ENCODE measurements at places on chromosomes 4 and X.

DNA sequence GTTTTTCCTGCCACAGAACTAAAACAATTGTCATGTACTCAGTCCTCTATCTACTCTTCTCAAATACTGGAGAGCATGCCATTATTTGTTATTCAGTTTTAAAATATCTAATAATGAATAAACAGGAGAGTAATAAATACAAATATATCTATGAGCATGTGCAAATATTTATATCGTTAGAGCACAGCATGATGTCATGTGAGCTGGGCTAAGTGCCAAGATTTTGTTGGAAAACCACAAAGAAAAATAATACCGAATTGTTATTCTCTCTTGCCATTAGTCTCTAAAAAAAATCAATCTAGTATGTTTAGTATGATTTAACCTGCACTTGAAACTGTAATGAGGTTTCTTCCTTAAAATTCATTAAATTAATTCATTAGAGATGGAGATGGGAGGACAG is 97.3 kb downstream of the DDX60 start:
- no peak for DNase-seq

DNA sequence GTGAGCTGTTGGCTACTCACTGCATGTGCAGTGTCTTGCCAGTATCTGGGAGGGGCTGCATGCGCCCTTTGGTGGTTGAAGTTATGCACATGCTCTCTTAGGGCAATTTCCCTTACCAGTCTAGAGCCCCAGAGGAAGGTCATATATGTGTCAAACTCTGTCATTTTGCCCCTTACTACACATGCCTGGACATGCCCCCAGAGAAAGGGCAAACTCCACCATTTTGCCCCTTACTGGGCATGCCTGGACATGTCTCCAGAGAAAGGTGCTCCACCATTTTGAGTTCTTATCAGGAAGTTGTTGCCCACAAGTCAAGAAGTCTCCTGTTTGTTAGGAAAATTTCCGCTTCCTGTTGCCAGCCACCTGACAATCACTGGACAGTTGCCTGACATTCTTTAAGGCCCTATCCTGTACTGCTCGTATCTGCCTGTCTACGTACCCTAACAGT is 56.4 kb upstream of the PLAC8 start:
- no peak for DNase-seq

DNA sequence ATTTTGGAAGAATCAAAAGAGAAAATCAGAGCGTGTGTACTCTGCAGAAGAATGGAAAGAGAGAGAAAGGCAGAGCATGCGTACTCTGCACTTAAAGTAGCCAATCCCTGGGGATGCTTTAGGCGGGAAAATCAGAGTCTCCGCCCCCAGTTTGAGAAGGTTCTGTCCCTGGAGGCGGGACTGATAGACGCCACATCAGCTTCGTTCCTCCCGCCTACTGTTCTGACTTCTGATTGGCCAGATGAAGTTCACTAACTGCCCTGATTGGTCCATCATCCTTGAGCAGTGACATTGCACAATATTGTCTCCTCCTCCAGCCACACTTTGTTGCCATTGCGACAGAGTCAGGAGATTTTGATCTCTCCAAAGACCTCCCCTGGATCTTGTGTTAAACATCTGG is 23.8 kb downstream of the SSX1 start:
- DNase-seq = no peak

DNA sequence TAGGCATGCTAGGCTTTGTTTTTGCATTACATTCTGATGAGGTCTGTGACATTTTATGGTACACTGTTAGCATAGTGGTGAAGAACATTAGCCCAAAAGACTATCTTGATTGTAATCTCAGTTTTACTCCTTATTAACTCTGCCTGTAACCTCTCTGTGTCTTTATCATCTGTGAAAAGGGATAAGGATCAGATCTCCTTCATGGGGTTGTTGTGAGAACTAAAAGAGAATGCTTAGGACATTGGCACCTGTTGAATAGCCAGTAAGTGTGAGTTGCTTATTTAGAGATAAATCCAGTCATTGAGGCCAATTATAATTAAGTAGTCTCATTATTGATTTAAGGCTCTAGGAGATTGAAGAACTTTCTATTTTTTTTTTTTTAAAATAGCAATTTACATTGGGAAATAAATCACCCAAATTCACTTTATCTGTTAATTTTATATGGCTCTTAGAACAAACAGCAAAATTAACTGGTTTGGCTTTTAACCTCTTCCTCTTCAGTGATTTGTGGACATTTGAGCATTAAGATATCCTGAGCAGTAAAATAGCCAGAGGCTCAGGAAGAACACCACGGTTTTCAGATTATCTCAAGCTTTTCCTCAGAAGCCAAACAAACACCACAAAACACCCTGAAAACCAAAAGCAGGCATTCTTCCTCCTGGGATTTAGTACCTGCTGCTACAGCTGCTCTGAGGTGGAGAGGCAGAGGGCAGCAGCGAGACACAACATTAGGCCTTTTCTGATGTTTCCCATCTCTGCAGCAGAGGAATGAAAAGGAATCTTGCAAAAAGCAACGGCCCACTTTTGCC is 192.9 kb downstream of the ARHGAP10 start:
- DNase-seq = no peak

DNA sequence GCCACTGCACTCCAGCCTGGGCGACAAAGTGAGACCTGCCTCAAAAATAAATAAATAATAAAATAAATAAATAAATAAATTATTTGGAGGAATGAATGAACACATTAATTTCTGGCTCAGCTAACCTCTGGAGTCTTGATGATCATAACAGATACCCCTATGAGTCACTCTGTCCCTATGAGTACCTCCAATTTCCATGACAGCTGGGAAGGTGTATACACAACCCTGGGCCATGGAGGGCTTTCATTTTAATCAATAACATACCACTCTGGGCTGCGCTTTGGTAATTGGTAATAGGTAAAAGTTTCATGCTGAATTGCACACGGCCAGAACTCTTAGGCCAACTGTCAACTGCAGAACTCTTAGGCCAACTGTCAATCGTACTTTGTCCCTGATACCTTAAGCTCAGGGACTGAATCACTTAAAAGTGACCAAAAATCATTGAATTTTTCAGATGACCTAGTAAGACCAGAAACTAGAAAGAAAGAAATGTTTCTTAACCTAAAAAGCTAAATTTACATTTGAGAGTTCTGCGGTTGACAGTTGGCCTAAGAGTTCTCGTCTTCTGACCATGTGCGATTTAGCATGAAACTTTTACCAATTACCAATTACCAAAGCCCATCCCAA is 112.4 kb downstream of the ATP11C start:
- DNase-seq = no peak

DNA sequence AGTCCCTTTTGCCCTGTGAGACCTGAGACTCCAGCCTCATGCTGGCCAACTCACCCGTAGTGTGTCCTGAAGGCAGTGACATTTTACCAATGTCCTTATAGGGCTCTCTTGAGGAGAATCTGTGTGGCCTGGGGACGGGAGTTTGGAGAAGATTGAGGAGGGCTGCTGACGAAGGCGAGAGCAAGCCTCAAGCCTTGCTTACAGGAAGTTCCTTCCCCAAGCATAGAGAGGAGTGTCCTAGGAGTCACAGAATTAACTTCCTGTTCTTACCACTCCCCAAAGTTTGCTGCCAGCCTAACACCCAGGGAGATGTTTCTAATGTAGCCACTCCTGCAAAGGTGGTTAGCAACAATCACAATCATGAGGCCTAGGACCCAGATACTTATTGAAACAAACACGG is at the start of gene NXF3:
Gene NXF3 (minus strand): TSS at position 202 of the 400 bp plus-strand sequence. CDS start 120 bp downstream, at position 82.
- DNase-seq = no peak

DNA sequence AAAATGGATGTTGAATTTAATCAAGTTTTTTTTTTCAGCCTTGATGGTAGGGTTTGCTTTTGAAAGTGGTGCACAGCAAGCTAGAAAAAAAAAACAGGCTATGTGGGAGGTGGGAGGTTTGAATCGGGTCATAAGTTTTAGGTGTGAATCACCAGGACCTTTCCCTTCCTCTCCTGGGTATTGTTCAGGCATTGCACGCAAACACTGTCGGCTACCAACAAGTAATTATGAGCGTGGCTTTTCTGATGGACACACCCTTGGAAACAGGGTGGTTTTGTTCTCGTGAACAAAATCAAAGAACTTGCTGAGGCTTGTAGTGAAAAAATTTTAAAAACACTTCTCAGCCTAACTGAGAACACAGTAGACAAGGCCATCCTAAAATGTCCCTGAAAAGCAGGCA is 18.1 kb downstream of the PIR start:
- no peak for DNase-seq

GRCh38 chr4:4461850-4462249 is 74.9 kb downstream of the NSG1 start:
- no peak for DNase-seq

Measured in activated CD4-positive, alpha-beta T cell treated with anti-CD3 and anti-CD28 coated beads, Interleukin-2, amount 50 U/mL, for 24 hours (primary cell).